ENCODE measurements at places on chromosomes 3 and 15. TPM values are rescaled to one million over a fixed set of nuclear protein-coding genes. Genes with fewer than 3 reads are reported as not detected.

GRCh38 chr3:122058294-122058693 is 3.1 kb downstream of the CD86 start:
- no peak for DNase-seq

Gene A4GNT
- not detected for total RNA-seq

DNA sequence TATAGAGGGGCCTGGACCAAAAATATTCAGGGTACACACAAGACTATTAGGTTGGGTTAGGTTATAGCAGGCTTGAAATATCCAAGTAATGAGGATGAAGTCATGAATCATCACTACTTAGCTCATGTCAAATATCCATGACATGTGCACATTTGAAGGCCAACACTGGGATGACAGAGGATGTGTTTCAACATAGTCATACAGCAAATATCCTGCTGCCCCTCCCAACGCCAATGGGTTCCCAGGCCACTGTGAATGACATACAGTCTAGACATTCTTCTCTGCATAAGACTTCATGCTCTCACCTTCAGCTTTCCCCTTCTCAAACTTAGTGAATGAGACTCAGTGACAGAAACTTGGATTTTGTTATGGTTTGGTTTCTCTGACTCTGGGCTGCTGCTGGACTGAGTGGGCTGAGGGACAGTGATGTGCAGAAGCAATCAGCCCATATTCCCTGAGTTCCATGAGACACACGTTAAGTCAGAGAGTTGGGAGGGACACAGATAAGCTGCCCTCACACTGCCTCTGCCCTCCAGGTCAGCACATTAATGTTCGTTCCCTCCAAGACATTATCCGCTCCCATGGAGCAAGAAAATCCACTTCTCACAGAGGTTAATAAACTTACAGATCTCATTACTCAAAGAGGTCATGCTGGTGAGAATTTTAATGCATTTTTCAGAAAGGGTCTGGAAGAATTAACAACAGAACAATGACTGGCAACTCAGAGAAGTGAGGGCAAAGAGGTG is 15.4 kb downstream of the HOMER2 start:
- no peak for DNase-seq

- no peak for DNase-seq
Measured at GRCh38 chr3:194090716-194091115, 45.2 kb upstream of the HES1 start.

Gene GOLGA6L10
- total RNA-seq: 0.85 TPM

DNA sequence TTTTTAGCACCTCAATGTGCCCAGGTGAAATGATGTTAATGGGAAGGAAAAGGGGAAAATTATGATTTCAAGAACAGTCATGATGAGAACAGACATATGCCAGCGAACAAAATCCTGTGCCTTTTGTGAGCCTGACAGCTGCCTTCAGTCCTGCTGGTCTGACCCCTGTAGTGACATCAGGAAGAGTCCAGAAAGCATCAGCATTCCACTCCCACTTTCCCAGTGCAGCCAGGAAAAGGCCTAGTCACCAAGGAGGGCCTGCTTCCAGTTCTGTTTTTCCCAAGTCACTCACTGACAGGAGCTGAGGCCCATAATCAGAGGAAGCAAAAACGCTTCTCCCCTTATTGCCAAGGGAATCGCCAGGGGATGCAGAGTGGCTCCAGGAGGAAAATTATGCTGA is 218.4 kb downstream of the ABHD5 start:
- no peak for DNase-seq

- no peak for DNase-seq
Measured at GRCh38 chr15:60751985-60752952, 273.3 kb upstream of the ICE2 start.

DNA sequence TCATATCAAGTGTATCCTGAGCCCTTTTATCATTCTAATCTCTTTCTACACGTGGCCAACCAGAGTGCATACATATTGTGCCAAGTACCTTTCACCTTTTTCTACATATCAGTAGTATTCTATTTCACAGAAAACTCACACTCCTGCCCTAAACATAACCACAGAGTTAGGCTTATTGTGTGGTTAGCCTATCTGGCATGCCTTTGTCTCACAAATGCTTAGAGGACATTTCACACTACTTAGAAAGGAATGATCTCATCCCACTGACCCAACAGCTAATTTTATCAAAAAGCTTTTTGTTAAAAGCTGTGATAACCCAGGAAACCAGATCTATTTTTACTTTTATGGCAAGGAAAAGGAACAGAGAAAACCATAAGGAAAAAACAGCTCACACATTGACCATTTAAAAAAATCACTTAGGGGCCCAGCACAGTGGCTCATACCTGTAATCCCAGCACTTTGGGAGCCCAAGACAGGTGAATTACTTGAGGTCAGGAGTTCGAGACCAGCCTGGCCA is 17.8 kb upstream of the MAP4 start:
- DNase-seq: peak; percentile 24

- no peak for DNase-seq
Measured at GRCh38 chr3:25273582-25274171, 154.4 kb upstream of the RARB start.

DNA sequence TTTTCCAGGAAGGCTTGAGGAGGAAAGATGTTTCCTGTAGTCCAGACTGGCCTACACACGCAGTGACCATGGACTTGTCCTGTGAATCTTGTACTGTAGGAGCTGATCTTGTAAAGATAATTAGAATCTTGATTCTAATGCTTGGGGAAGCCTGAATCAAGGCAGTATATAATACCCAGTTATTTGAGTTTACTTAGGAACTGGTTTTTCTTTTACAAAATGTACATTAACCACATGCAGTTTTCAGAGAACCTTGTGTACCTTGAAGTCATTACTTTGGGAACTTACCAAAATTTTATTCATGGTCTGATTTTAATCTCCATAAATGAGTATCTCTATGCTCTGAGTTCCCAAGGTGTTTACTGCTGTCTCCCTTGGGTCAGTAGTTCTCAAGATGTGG is 439.9 kb upstream of the AZI2 start:
- no peak for DNase-seq

DNA sequence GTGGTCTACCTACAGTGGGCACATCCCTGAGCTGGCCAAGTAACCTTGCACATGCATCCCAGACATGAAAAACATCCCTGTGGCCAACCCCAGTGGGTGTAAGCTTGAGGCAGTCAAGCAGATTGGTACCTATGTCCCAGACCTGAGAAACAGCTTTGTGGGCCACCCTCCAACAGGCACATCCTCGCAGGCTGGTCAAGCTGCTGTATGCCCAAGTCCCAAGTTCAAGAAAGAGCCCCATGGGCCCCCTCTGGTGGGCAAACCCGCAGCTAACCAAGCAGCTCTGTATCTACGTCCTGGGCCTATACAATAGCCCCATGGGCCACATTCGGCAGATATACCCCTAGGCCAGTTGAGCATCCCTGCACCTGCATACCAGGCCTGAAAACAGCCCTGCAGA is 186.3 kb upstream of the GPR149 start:
- DNase-seq: peak; percentile 22

Gene TEX9
- total RNA-seq: 7.2 TPM

Gene TJP1
- 57.2 TPM for total RNA-seq

Gene LARP6
- 22.9 TPM for total RNA-seq

Gene FANCD2
- 77.5 TPM for total RNA-seq

Measured in H7 (cell line).